ENCODE measurements at places on chromosomes 1 and 21.
A peak's percentile ranks its signal among the peaks of the same experiment; 100 is the strongest.

GRCh38 chr1:110647254-110647891, 27.4 kb downstream of the KCNA3 start:
- DNase-seq, result no peak

- no peak for DNase-seq
Measured at GRCh38 chr21:23887725-23888306, 1719.5 kb downstream of the MRPL39 start.

- DNase-seq, result no peak
Measured at GRCh38 chr21:39763272-39763970, 18.4 kb downstream of the IGSF5 start.

- DNase-seq, result peak; percentile 27
Measured at GRCh38 chr21:42164064-42164789, 54.7 kb upstream of the ABCG1 start.

DNA sequence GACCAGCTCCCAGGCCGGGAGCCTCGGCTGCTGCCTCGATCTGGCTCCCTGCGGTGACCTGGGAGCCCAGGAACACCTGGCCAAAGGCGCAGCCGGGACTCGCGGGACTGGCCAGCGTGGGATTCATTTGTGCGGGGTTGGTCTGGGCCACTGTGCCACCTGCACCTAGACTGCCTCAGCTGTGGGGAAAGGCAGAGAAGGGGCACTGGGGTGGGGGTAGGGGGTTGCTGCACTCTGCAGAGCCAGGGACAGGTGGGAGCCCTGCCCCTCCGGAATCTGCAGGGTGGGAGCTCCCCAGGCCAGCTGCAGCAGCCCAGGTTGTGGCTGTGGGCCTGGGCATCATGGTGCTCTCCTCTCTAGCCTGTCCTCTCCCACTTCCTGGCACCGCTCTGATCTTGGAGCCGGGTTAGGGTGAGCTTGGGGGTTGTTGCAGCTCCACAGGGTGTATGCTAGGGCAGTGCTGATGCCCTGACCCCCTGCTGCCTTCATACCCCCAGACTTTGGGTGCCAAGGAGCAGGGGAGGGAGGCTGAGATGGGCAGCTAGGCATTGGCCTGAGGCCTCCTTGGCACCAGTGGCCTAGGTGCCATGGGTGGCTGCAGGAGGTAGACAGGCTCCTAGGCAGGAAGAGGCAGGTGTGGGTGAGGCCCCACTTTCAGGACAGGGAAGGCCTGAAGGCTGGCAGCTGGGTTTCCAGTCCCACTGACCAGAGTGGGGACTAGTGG, 57.5 kb upstream of the ETV3 start:
- no peak for DNase-seq

DNA sequence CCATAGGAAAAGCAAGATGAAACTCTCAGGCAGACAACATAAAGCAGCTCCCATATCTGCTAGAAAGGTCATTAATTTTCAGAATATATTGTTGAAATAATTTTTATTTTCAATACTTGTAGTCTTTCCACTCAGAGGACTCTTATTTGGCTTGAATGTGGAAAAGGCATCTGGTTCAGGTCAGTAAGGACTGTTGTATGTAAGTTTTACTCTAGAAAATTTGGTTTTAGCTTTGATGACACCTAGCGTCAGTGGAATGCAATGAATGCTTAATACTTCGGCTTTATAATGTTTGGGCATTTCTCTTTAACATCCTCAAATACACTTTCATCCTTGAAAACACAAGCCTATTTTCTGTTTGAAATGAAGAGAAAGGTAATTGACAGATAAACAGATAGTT, 63.3 kb downstream of the LRRC40 start:
- no peak for DNase-seq
